ENCODE measurements at places on chromosomes 4 and X.
A peak's percentile ranks its signal among the peaks of the same experiment; 100 is the strongest.

DNA sequence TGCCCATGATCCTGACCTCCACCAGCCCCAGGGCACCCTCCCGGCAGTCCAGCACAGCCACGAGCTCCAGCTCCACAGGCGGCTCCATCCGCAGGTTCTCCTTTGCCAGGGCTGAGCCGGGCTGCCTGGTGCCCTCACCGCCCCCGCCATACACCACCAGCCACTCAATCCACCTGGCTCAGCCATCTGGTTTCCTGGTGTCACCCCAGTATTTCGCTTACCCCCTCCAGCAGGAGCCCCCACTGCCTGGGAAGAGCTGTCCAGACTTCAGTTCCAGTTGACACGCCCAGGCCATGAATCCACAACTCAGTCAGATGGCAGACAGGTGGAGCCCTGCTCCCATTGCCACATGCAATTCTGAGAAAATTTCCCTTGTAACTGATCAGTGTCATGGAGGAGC, 3.9 kb downstream of the SHISA3 start:
- no peak for DNase-seq

DNA sequence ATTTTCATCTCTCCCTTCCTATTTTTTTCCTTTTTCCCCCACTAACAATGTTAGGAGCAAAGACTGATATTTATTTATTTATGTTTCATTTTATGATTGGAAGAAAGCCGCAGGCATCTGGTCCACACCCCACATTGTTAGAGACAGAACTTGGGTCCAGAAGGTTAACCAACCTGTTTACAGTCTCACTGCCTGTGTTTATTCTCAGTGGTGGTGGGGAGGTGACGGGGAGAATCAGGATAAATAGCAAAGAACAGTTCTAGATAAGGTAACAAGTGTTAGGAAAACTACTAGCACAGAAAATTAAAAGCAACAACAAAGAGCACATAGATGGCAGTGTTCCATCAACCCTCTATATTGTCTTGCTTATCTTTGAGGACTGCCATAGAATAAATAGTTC, 301.7 kb upstream of the DIPK2B start:
- no peak for DNase-seq

DNA sequence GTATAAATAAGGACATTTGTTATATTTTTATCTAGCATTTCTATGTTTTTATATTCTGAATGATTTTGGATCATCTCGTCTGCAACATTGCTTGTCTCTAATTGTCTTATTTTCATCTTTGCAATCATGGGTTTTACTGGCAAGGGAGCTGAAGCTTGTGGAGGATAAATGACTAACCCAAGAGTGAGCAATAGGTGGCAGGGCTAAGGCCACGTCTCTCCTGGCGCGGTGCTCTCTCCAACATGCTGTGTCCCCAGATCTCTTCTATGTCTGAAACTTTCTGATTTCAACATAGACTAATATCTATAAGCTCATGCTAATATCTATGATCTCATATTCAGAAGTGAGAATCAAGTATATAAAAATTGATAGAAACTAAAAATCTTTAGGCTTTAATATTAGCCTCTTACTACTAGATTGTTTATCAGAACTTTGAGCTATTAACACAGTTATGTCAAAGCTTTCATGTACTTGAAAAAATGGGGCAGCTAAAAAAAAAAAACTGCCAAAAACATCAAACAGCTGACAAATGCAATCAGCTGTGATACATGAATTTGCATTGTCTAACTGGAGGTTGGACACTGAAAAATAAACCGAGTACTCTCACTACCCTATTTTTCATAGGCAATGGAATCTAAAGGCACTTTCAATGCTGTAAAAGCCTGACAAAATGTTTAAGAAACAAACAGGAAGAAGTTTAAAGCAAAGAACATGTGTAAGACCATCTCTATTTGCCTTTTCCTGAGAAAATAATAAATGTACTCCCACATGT, 169.2 kb downstream of the TMA16 start:
- DNase-seq = peak; percentile 26

DNA sequence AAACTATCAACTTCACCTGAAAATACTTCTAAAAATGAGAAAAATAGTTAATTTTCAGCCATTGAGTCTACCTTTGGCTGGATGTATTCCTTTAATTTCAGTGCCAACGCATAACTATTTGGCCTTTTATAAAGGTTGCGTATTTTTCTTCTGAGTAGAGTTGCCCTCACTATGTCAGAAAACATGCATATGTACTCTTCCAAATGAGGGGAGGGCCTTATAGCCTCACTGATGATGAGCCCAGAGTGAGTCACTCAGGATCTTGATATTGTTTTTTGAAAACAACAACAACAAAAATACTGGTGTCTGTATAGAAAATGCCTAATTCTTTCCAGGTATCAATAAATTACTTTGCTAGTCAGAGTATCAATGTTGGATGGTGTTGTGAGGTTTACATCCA, 349.3 kb downstream of the FBXO8 start:
- DNase-seq = no peak

- no peak for DNase-seq
Observed at GRCh38 chr4:7068883-7069282, 1.0 kb upstream of the GRPEL1 start.

DNA sequence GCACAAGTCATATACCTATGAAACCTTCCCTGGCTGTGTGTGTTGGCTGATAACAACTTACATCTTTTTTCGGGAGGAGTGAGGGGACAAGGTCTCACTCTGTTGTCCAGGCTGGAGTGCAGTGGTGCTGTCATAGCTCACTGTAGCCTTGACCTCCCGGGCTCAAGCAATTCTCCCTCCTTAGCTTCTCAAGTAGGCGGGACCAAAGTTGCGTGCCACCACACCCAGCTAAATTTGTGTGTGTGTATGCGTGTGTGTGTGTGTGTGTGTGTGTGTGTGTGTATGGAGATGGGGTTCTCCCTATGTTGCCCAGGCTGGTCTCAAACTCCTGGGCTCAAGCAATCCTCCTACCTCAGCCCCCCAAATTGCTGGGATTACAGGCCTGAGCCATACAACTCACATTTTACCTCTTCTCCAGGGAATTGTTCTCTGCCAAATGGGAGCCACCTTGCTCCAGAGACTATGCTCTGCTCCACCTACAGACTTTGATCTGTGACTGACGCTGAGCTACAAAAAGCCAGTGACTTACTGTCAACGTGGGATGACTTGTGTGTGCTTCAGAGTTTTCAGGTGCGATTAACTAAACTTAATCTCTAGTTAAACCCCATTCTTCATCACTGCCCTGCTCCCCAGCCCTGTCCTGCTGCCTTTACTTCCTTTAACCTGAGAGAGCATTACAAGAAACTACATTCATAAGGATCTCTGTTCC, 2.0 kb upstream of the BEX4 start:
- no peak for DNase-seq

GRCh38 chrX:65706041-65706828, 38.8 kb downstream of the MSN start:
- DNase-seq = peak; percentile 30

DNA sequence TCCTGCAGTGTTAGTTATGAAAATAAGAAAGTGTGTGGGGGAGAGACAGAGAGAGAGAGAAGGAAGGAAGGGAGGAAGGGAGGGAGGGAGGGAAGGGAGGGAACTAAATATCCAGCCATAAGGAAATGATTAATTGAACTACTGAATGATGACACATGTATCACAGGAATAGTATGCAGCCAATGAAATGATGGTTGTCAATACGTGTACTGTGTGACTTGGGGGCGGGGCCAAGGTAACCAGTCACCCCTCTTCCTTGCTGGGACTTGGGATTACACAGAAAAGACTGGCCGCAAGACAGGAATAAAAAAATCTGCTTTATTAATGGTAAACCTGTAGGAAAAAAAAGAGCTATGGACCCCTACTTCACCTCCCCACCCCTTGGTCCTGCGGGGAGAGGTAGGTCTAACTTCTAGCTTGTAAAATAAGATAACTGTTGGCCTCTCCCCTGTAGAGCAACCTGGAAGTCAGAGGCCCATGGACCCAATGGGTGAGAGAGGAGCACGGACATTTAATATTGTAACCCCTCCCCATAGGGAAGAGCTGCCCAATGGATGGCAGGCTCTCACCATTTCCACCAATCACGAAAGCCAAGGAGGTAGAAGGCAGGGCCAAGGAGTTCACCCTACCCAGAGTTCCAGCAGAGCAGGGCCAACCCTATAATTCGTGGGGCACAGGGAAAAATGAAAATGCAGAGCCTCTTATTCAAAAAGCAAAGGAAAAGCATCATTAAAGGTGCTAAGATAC, 7.4 kb downstream of the PPP2R2C start:
- DNase-seq = no peak

GRCh38 chr4:142158980-142159379, 522.6 kb downstream of the IL15 start:
- no peak for DNase-seq

- no peak for DNase-seq
Observed at GRCh38 chr4:25767877-25768725, 94.7 kb downstream of the SEL1L3 start.

GRCh38 chr4:75908555-75908954, 6.3 kb upstream of the PPEF2 start:
- DNase-seq = no peak

DNA sequence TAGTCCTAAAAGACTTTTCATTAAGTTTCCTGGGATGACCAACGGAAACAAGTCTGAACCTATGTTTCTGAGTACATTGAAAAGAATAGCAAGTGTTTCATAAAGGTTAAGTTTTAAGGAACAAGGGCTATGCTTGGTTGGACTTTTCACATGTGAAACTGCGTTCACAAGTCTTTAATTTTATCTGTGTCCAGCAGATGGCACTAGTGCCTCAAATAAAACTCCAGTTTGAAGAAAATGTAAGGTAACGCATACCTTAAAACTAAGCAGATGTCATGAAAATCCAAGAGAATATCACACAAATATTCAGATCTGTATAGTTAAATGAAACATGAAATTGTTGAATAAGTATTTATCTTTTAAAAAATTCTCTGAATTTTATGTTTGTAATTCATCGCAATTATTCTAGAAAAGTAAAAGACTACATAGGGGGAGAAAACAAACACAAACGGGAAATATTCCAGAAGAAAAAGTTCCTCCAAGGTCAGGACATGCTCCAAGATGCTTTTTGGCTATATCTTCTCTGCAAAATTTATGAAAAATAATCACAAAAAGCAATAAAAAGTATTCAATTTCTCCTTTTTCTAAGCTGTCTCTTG, 89.6 kb upstream of the MAD2L1 start:
- DNase-seq = peak; percentile 16

Measured in GM10248 (cell line).